Right atrium auricular region (tissue), 2 donors: ENCODE measurements at places on chromosomes 2 and 18. TPM values are rescaled to one million over a fixed set of nuclear protein-coding genes. Genes with fewer than 3 reads are reported as not detected.

Gene SOX11
- 0.11 TPM for total RNA-seq

Gene UGT1A4
- total RNA-seq = not detected

Gene LAMA1
- total RNA-seq = 0.15 TPM

DNA sequence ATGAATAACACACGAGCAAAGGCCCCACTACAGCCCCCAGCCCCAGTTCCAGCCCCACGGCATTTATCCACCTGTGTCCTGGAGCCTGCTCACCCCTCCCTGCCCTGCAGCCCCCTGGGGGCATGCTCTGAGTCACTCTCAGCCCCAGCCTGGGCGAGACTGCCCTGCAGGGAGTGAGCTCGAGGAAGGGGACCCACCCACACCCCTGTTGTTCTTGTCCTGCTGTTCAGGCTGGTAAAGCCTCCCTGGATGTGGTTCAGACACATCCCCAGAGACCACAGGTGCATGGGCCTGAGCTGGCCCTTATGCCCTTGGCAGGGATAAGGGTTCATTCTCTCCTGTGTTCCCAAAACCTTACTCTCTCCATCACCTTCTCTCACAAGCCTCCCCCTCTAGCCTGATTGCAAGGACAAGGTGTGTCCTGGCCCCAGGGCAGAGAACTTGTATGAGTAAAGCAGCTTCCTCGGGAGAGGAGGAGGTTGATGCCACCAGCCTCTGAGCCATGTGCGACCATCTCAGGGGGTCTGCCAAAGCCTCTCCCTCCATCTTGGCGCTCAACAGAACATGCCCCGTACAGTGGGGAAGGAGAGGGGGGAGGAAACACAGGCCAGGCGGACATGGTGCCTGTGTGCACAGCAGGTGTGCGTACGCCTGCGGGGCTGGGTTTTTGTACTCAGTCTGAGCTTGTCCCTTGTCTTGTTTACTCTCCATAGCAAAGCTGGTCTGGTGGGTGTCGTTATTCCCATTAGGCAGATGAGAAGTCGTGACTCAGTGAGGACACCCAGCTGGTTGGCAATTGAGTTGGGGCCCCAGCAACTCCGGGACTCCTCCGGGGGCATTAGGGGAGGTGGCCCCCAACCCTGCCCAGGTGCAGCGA is 64.4 kb downstream of the CIB4 start:
- H3K4me1 ChIP-seq = no peaks in the 10 kb centered on the region
- H3K4me3 ChIP-seq = no peak overlapping the region
- no peak overlapping the region for H3K27ac ChIP-seq
- H3K27me3 ChIP-seq = no peaks in the 10 kb centered on the region
- H3K36me3 ChIP-seq = no peaks in the 10 kb centered on the region
- DNase-seq = no peak

- H3K4me1 ChIP-seq = peaks cover 31% of the 10 kb centered on the region
- no peak for DNase-seq
- no peak overlapping the region for H3K4me3 ChIP-seq
- no peaks in the 10 kb centered on the region for H3K27me3 ChIP-seq
- no peak overlapping the region for H3K27ac ChIP-seq
Observed at GRCh38 chr2:158979772-158980171, 11.3 kb downstream of the TANC1 start.

DNA sequence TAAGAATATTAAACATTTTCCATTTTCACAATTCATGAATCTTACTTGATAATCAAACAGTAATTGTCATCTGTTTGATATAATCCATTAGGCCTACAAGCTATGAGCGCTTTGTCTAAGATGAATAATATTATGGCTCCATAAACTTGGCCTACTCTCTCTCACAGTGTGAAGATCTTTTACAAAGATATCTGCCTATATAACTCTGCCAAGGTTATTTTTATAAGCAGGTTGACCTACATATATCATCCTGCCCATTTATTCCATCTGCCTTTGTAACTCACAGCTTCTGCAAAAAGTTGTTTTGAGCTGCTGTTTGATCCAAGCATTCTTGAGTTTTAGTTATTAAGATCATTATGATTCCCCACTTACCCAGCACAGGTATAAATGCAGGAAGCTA is 158.3 kb downstream of the PDE11A start:
- DNase-seq = no peak
- H3K27ac ChIP-seq = no peak overlapping the region
- no peaks in the 10 kb centered on the region for H3K27me3 ChIP-seq
- no peaks in the 10 kb centered on the region for H3K4me1 ChIP-seq
- H3K4me3 ChIP-seq = no peak overlapping the region

GRCh38 chr2:127122361-127123027 is 15.5 kb upstream of the BIN1 start:
- no peaks in the 10 kb centered on the region for H3K36me3 ChIP-seq
- no peak overlapping the region for H3K27ac ChIP-seq
- no peaks in the 10 kb centered on the region for H3K4me1 ChIP-seq
- H3K4me3 ChIP-seq = no peak overlapping the region

Gene GGCX
- total RNA-seq = 23.3 TPM

- DNase-seq = no peak
- H3K4me3 ChIP-seq = no peak overlapping the region
- no peaks in the 10 kb centered on the region for H3K36me3 ChIP-seq
- H3K4me1 ChIP-seq = no peaks in the 10 kb centered on the region
Observed at GRCh38 chr2:21759819-21760218, 636.1 kb downstream of the TDRD15 start.

- no peaks in the 10 kb centered on the region for H3K4me1 ChIP-seq
- no peak overlapping the region for H3K27ac ChIP-seq
- no peak for DNase-seq
- H3K27me3 ChIP-seq = no peaks in the 10 kb centered on the region
- no peaks in the 10 kb centered on the region for H3K36me3 ChIP-seq
- H3K4me3 ChIP-seq = no peak overlapping the region
Observed at GRCh38 chr18:69599377-69599776, 198.7 kb downstream of the DOK6 start.

Gene CRYBA2
- total RNA-seq = not detected
